ENCODE measurements at places on chromosomes 4 and X.

DNA sequence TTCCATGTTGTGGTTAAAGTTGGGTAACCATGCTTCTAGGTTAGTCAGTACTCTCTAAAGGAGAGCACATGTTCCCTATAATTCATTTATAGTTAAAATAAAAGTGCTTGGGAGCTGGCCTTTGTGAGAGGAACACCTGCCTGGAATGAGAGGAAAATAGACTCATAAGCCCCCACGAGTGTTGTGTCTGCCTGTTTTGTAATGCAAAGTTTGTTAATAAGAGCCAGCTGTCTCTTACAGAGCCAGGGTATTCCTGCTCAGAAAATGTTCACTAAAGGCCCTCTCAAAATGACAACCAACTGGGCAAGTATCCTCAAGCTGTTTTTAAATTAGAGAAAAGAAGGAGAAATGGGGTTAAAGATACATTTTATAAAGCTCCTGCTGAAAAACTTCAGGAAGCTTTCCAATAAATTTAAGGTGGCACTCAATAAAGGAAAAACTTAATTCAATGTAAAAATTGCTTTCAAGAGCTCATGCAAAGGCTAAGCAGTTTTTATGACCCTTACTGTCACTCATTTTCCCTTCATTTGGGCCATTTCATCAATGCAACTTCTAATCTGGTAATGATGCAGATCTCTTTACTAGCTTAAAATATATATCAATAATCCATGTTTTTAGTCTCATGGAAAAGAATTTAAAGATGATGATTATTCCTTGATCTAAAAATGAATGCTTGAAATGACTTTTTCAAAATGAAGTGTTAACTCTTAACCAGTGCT is 793.6 kb downstream of the STPG2 start:
- DNase-seq = no peak

GRCh38 chr4:183618681-183619080 is 40.3 kb downstream of the RWDD4 start:
- no peak for DNase-seq

- no peak for DNase-seq
Observed at GRCh38 chr4:111982089-111982488, 163.2 kb upstream of the FAM241A start.

DNA sequence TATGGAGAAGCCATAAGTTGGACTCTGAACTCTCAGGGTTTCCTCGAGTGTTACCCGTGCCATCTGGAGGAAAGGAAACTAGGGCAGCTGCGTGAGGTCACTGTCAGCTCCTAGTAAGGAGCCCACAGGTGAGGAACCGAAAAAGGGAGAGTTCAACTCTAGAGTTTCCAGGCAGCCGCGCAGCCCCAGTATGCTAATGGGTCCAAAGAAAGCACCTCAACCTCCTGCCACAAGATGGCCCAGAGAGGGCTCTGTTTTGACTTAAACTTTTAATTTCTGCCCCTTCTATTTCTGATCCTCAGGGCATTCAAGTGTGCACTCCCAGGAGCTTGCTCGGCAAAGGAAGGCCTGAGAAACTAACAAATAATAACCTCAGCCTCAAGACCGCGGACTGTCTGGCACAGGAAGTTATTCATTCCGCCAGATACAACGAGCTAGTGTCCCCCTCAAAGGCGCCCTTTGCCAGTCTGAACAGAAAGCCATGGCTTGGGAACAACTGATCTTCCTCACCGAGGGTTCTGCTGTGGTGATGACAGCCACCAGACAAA is 13.9 kb downstream of the SCARB2 start:
- DNase-seq = peak; percentile 9

- DNase-seq = no peak
Observed at GRCh38 chrX:121571333-121571732, 523.9 kb downstream of the GLUD2 start.

DNA sequence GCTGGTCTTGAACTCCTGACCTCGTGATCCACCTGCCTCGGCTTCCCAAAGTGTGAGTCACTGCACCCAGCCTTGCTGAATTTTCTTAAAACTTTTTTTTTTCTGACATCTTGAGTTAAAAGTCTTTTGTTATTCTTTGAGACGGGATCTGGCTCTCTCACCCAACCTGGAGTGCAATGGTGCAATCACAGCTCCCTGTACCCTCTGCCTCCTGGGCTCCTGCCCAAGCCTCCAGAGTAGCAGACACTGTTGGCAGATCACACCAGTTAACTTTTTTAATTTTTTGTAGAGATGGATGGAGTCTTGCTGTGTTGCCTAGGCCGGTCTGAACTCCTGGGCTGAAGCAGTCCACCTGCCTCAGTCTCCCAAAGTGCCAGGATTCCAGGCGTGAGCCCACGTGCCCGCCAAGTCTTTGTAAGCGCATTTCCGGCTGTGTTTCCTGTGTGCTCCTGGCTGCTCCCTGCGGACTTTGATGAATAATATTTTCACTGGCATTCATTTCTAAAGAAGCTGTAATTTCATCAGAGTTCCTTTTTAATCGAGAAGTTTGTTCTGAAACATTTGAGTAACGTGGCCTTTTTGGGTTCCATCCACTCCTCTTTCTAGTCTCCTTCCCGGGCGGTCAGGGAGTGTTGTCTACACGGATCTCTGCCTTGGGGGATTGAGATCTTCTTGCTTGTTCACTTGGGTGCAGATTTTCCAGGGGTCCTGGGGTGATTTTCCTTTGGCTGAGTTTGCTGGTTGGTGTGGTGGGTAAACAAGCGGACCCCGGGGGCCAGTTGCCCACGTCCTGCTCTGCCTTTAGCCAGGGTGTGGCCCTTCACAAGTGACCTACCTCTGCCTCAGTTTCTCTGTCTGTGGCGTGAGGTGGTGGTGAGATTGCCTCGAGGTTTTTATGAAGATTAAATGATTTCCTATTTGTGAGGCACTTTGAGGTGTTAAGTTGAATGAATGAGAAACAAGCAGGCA is 44.4 kb downstream of the PCGF3 start:
- DNase-seq = no peak
